ENCODE measurements at places on chromosomes 1 and 21.

DNA sequence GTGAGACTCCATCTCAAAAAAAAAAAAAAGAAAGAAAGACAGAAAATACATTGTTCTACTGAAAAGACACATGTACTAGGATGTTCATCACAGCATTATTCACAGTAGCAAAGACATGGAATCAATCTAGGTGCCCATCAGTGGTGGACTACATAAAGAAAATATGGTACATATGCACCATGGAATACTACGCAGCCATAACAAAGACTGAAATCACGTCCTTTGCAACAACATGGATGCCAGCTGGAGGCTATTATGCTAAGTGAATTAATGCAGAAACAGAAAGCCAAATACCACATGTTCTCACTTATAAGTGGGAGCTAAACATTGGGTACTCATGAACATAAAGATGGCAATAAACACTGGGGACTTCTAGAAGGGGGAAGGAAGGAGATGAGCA is 48.9 kb upstream of the SLC19A2 start:
- DNase-seq: no peak

DNA sequence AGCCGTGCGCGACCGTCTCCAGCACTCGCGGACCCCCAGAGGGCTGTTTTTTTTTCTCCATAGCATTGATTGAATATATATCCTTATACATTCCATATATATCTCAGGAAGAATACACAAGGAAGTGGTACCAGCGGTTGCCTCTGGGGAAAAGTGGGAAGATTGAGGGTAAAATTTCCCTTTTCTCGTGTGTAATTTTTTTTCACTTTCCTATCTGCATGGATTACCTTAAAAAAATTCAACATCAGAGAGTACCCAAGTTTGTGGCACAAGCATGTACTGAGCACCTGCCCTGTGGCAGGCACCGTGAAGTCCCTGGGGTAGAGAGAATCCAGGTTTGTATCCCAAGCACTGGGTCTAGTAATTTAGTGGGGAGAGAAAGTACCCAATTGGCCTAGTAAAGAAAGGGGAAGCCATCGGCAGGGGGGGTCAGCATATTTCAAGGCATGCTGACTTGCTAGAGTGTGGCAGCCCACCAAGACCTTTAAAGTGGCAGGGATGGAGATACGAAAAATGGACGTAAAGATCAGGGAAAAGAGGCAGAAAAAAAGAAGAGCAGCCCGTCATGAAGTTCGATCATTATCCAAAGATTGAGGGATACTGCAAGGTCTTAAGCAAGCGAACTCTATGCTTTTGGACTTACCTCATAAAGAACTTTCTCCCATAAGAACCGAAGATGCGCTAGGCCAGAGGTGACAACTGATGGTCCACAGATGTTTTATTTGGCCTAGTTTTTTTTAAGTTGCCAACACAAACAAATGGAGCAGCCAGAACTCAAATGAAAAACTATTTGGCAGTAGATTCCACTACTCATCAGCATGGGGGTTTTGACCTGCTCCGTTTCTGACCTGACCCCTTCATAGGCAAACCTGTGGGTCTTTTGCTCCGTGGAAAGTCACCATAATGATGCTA is 1.5 kb upstream of the HMGN1 start:
- no peak for DNase-seq

DNA sequence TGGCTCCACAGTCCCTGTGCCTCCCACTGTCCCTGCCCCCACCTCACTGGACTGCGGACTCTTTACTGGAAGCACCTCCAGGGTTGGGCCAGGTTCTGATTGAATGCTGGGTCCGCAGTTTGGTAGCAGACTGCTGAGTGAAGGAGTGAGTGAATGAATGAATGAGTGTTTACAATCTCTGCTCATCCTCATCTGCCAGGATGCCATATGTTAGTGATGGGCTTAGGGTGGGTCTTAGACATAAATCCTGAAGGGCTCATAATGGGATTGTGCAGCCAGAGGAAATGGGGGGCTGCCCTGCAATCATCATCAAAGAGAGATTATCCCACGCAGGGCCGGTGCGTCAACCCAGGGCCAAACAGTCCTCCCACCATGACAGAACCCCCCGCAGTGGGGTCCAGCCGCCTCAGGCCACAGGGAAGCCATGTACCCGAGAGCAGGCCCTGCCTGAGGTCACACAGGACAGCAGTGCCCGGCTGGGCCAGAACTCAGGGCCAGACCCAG is 26.1 kb downstream of the SLC1A7 start:
- no peak for DNase-seq

DNA sequence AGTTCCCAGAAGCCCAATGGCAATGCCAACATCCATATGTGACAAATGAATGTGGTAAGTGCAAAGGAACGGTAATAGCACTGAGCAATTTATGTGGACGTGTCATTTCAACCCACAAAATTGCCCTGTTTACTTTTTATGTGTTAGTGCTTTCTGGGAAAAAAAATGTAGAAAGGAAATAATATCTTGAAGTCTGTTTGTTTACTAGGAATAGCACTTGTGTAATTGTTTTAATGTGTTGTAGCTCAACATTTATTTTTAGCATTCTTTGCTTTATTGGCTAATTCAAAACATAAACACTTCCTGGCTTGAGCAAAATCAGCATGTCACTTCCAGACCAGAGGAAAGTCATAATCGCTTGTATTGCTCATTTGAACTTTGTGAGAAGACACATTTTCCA is 224.8 kb upstream of the KCNK2 start:
- no peak for DNase-seq

DNA sequence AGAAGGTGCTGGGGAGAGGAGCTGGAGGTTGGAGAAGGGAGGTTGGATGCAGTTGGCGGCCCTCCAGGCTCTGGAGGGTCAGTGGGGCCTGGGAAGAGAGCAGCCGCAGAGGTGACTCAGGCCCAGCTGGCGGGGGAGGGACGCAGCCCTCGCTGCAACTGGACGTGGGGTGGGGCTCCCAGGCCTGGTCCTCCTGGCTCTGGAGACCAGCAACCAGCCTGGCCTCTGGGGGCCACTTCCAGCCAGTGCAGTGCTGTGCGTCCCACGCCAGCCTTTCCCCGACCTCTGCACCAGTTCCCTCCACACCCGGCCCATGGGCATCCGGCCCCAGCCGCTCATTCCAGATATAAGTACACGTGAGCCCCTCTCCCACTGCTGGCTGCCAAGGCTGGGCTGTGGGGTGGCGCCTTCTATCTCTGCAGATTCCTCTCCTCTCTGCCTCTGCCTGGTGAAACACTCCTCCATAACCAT is 38.0 kb upstream of the COL18A1 start:
- DNase-seq: no peak

DNA sequence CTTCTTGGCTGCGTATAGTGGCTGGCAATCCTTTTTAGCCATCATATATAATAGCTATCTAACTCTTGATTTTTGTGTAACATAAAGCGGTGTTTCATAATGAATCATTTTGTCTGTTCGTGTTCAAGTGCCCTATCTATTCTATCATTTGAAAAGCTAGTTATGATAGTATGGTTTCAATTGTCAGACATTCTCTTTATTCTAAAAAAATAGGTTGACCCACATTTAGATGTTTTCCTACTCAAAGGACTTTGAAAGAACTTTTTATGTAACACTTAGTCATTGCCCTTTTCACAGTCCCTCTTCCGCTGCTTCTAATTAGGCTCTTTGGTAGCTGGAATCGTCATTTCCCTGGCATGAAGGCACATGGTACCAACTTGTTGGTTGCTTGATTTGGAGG is 272.2 kb upstream of the B3GALT2 start:
- no peak for DNase-seq

DNA sequence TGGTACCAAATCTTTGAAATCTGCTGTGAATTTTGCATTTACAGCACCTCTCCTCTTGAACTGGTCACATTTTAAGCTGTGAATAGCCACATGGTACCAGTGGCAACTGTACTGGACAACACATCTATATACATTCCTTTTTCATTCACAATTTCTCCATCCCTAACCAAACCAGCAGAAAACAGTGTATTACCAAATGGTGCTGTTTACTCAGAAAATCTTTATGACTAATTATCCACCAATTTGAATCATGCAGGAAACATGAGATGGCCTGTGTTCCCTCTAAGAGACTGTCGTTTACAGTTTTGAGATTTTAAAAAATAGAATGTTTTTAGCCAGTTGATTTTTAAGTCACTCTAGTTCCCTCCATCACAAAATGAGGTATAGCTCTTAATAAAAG is 17.6 kb upstream of the CCT8 start:
- no peak for DNase-seq

DNA sequence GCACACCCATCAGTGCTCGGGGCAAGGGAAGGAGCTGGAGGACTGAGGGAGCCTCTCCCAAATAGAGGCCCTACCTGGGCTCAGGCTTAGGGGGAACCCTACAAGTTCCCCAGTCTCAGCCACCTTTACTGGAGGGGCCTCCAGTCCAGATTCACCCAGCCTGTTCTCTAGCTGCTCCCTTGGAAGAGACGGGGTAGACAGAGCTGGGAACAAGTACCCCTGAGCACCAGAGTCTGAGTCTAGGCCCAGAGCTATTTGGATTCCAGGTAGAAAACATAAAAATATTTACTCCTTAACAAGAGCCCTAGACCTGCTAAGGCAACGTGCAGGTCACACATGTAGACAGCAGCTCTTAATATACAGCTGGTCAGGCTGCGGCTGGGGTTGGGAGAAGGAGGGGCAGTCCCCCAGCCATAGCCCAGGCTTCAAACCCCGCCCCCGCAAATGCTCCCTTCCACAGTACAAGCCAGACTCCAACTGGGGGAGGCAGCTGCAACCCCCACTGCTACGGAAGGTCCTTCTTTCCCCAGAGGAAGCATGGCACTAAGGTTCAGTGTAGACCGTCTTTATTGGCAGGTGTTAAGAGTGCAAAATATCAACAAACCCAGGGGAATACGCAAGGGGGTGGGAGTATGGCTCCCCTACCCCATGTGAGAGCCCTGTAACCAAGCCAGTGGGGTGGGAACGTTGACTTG is 8.0 kb downstream of the TENT5B start:
- DNase-seq: no peak

DNA sequence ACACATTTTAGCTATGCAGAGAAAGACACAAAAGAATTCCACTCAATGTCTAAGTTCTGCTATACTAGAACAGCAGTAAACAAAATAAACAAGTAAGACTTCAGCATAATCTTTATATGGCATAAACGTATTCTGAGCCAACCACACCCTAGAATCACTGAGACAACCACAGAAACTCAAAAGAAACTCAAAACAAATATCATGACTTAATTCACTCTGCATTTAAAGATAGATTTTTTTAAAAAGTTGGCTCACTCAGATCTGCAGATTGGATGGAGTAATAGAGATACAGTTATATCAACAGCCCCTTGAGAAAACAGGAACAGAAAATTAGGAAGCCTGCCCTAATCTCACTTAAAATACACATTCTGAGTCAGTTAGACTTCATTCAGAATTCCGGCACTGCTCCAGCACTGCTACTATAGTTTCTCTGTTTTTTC is 95.0 kb downstream of the COL24A1 start:
- DNase-seq: no peak

DNA sequence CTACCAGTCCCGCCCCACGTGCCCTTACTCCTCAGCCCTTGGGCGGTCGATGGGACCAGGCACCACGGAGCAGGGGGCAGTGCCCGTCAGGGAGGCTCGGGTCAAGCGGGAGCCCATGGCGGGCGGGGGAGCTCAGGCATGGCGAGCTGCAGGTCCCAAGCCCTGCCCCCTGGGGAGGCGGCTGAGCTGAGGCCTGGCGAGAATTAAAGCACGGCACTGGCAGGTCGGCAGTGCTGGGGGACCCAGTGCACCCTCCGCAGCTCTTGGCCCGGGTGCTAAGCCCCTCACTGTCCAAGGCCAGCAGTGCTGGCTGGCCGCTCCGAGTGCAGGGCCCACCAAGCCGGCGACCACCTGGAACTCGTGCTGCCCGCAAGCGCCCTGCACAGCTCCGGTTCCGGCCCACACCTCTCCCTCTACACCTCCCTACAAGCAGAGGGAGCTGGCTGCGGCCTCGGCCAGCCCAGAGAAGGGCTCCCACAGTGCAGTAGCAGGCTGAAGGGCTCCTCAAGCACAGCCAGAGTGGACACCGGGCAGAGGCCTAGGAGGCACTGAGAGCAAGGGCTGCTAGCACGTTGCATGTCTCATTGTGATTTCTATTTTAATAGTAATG is 166.8 kb upstream of the FMN2 start:
- DNase-seq: no peak

DNA sequence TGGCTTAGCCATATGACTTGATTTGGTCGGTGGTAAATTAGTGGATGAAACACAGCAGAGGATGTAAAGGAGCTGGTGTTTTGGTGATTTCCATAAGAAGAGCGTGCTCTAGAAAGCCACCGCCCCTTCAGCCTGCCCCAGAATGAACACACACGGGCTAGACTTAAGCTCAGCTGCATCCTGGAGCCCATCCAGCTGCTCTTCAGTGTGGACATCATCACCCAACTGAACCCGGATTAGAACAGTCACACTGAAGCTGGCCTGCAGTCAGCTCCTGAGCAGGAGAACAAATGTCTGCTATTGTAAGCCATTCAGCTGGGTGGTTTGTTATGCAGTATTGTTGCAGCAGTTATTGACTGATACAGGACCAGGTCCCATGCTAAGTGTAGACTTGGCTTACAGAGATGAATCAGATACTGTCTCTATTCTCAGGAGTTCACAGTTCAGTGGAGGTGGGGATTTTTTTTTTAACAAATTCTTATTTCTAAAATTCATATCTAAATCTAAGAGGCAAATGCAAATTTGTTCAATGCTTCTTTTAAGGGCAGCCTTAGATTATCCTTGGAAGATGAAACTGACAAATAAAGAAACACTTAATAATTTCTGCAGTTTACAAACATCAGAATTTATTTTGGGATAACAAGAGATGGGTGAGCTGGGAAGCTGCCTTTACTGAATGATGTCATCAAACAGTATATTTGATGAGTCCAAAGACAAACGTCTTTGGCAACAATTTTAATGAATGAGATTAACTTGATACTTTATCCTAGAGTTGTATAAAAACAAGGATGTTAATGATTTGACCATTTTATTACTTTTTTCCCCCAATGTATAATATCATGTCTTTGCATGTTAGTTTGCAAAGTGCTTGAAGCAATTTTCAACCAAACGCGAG is 251.2 kb downstream of the TRABD2B start:
- DNase-seq: no peak

DNA sequence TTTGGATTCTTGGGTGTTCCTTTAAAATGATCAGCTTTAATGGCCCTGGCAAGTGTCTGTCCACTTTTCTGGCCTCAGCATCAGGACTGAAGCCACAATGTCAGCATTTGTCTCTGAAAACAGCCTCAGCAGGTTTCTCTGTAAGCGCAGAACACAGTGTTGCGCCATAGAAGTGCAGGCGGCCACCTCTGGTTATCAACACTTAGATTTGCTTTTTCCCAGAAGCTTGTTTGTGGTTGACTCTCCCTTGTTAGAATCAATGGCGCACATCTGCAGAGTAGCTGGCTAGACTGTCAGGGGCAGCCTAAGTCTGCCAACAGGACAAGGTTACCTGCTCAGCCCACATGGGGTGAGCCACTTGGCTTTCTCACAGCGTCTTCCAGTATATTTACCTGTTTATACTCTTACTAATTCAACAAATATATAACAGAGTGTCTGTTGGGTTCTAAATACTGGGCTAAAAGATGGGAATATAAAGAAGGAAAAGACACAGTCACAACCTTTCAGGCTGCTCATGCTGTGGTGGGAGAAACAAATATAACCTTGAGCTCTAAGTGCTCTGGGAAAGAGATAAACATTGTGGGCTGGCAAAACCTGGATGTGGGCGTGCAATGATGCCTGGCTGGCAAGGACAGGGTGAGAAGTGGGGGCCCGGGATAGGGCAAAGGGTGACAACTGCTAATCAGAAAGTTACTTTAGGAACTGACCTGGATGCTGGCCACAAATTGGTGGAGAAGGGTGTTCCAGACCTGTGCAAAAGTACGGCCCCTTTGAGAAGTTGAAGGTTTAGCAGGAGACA is 149.3 kb upstream of the KIAA0040 start:
- DNase-seq: no peak

Data from GM06990 (cell line).